ENCODE measurements at places on chromosomes 2 and 18.

- DNase-seq, result no peak
These were observed 19.6 kb upstream of the REL start for GRCh38 chr2:60861736-60862135.

GRCh38 chr18:4750393-4751346 lies 295.6 kb upstream of the DLGAP1 start:
- no peak for DNase-seq

DNA sequence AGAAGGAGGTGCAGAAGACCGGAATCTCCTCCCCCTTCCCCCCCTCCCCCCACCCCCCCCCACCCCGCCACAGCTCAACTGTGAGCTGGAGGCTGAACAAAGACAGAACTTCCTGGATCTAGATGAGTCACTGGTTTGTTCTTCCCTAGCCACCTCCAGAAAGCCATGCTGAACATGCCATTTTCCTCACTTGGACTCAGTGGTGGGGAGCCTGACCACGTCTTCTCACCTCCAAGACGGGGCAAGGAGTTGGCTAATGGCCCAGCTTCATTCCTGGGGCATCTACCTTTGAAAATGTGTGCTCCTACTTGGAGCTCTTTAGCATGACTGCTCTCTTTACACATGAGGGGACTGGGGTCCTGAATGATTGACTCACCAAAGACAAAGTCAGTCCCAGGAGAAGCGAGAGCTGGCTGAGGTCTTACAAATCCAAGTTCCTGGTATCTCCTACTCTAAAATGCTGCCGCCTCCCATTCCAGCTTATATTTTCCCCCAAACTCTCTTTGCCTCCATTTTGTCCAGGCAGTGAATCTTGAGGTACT lies 22.6 kb upstream of the FZD5 start:
- DNase-seq, result peak; percentile 46

GRCh38 chr2:232088771-232089170 lies 127.3 kb downstream of the DIS3L2 start:
- DNase-seq, result no peak

All from NCI-H460 (cell line).